Progenitor cell of endocrine pancreas (in vitro differentiated cells): ENCODE measurements at places on chromosomes 7 and 10. TPM values are rescaled to one million over a fixed set of nuclear protein-coding genes. Genes with fewer than 3 reads are reported as not detected.

The NUTM2E gene
- 0.36 and 0.40 TPM in 2 replicates for total RNA-seq

DNA sequence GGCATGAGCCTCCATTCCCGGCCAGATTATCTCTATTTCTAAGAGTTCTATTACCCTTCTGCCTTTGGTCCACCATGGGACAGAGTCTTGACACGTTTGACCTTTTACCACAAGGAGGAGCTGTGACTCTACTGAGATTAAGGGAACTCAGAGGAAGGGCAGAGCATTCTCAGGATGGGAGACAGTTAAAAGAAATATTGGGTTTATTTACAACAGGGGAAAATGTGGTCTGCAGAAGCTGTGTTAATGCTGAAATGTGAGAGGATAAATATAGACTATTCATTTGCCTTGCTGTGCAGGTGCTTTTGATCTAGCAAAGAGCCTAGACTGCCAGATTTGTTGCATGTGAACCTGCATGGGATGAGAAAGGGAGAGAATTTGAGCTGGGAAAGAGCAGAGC is 45.8 kb upstream of the PRSS58 start:
- no peaks in the 10 kb centered on the region for H3K36me3 ChIP-seq
- no peak for DNase-seq
- H3K4me1 ChIP-seq = no peaks in the 10 kb centered on the region
- H3K27me3 ChIP-seq = peaks cover 12% of the 10 kb centered on the region

- DNase-seq = no peak
- H3K36me3 ChIP-seq = no peaks in the 10 kb centered on the region
- H3K27me3 ChIP-seq = peaks cover 42% of the 10 kb centered on the region
- peaks cover 35% of the 10 kb centered on the region for H3K4me1 ChIP-seq
- H3K27ac ChIP-seq = peak overlapping the region; percentile 25
- H3K4me3 ChIP-seq = no peak overlapping the region
Measured at GRCh38 chr10:78623578-78624215, 445.1 kb upstream of the ZMIZ1 start.

The GRID1 gene
- 0.22 and 0.42 TPM in 2 replicates for total RNA-seq

GRCh38 chr7:151012911-151013347 is 11.4 kb downstream of the ATG9B start:
- H3K4me1 ChIP-seq = peaks cover 3% of the 10 kb centered on the region
- no peak for DNase-seq
- H3K36me3 ChIP-seq = no peaks in the 10 kb centered on the region
- H3K4me3 ChIP-seq = no peak overlapping the region

The LIPF gene
- not detected in 2 replicates for total RNA-seq

DNA sequence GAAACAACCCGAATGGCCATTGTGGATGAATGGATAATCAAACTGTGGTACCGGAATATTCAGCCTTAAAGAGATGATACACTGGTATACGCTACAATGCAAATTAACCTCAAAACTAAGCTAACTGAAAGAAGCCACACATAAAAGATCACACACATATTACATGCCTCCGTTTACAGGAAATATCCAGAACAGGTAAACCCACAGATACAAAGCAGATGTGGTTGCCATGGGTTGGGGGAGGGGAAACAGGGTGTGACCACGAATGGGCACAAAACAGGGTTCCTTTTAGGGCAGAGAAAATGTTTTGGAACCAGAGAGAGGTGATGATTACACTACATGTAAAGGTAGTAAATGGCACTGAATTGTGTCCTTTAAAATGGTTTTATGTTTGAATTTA is 16.6 kb downstream of the ESYT2 start:
- H3K4me1 ChIP-seq = peaks cover 28% of the 10 kb centered on the region

- H3K4me1 ChIP-seq = no peaks in the 10 kb centered on the region
- no peak overlapping the region for H3K27ac ChIP-seq
- no peak for DNase-seq
Measured at GRCh38 chr7:156234666-156235494, 405.7 kb upstream of the RNF32 start.

GRCh38 chr10:129963641-129964501 is at the start of gene EBF3:
EBF3 (minus strand) TSS chr10:129964274; CDS start chr10:129963768, 506 bp downstream.
- peak; percentile 51 for DNase-seq
- peaks cover 68% of the 10 kb centered on the region for H3K27me3 ChIP-seq
- peak within 1 kb of the TSS; percentile 73 for H3K27ac ChIP-seq

GRCh38 chr7:98618786-98619185 is 1.7 kb downstream of the NPTX2 start:
- H3K4me3 ChIP-seq = no peak overlapping the region
- peaks cover 83% of the 10 kb centered on the region for H3K27me3 ChIP-seq
- no peaks in the 10 kb centered on the region for H3K4me1 ChIP-seq
- H3K27ac ChIP-seq = no peak overlapping the region
- H3K36me3 ChIP-seq = no peaks in the 10 kb centered on the region
- no peak for DNase-seq

DNA sequence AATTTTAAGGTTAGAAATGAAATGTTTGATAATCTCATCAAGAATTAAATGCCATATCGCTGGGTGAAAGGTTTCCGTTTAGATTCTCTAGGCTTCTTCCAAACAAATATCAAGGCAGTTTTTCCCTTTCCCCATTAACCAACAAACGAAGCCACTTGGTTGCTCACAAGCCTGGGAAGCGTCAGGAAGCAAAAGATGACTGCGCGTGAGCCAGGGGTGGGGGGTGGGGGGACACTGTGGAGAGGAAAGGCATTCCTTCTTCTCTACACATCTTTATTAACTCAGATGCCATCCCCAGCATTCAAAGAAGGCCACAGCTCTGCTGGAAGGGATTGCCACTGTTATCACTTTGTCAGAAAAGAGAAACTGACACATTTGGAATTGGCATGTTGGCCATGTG is 207.1 kb downstream of the TRIL start:
- H3K4me3 ChIP-seq = no peak overlapping the region
- peaks cover 6% of the 10 kb centered on the region for H3K27me3 ChIP-seq
- DNase-seq = no peak
- H3K27ac ChIP-seq = no peak overlapping the region

DNA sequence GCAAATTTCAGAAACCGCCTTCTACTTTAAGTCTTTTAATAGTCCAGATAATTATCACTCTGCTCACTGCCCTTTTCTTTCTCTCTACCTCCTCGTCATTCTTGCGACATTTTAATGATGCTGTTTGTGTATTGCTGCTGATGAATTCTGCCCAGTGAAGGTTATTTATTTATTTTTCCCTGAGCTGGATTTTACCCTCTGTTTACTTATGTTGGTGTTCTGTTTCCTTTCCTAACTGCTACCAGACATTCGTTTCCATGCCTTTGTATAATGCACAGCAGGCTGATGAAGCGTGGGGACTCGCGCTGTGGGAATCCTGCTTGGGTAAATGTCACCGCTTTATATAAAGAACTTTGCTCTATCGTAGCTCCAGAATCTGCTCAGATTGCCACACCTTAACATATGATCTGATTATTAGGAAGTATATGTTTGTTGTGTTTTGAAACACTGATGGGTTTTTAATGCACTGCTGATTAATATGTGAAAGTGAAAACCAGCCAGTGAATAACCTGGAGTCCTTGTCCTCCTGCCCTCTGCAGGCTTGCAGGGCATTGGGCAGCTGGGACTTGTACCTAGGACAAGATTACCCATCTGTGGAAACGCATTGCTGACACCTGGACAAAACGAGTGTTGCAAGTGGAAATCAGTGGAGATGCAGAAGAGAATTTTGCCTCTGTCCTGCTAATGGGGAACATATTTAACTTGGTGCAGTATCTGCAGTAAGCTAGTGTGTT is 291.5 kb downstream of the SDK1 start:
- no peak for DNase-seq
- H3K27me3 ChIP-seq = no peaks in the 10 kb centered on the region
- peaks cover 14% of the 10 kb centered on the region for H3K4me1 ChIP-seq
- H3K27ac ChIP-seq = no peak overlapping the region
- H3K36me3 ChIP-seq = no peaks in the 10 kb centered on the region

DNA sequence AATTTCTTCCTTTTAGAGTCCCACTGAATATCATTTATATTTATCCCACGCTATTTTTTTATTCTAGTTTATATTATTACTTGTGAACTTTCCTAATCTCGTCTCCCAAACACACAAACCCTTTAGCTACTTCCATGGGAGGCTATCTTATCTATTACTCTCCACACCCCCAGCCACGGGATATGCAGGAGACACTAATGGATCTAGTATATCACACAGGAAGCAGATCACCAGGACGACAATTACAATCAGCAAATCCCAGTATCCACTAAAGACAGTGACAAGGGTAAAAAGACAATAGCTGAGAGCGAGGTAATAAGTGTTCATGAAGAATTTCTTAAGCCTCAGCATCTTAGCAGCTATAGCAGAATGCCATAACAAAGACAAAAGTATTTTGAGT is 3.8 kb upstream of the AKR1E2 start:
- no peak overlapping the region for H3K27ac ChIP-seq
- peaks cover 2% of the 10 kb centered on the region for H3K36me3 ChIP-seq
- no peak for DNase-seq
- no peaks in the 10 kb centered on the region for H3K4me1 ChIP-seq
- no peak overlapping the region for H3K4me3 ChIP-seq
- peaks cover 15% of the 10 kb centered on the region for H3K27me3 ChIP-seq
